ENCODE measurements at places on chromosomes 11 and 22.

- no peak for DNase-seq
Observed at GRCh38 chr11:5631969-5632635, 7.3 kb downstream of the TRIM34 start.

DNA sequence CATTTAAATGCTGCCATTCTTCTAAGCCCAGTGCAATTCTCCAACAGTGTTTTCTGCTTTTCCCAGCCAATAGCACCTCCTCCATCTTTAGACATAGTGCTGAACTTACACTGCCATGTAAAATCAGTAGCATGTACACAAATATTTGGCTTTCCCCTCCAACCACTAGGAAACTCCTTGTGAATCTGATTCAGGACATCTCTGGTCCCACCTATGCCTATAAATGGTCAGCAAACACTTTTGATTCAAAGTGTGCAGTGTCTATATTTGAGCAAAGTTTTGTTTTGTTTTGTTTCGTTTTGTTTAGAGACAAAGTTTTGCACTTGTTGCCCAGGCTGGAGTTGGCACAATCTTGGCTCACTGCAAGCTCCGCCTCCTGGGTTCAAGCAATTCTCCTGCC is 24.8 kb downstream of the YPEL4 start:
- no peak for DNase-seq

DNA sequence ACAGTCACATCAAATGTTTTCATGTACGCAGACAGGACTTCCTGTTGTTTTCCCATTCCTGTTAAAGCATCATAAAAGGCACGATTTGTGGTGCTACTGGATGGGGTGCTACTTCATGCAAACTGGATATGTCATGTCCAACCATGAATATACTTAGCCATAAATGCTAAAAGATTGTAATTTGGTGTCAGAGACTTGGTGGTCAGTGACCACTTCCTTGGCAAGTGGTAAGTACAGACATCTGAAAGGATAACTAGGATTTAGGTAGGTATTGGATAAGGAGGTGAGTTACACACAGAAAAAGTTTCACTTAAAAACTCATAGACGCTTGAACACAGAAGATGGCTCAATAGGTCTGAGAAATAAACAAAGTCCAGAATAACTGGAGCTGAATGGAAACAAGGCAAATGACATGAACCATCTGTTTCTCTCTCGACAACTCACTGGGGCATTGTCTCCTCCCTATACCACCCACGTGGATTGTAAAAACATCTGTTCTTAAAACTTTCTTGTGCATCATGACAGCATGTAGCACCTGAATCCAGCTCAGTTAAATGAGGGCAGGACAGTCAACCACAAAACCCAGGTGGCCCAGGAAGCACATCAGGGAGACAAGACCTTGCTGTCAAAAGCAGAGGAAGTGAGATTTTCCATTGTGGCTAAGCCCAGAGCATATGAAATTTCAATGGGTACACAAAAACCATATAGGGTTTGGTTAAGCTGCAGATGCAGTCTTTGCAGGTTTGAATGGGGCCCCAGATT is 22.1 kb upstream of the IGLL5 start:
- DNase-seq, result no peak

GRCh38 chr11:57491371-57492061 is 24.0 kb downstream of the SLC43A1 start:
- no peak for DNase-seq

DNA sequence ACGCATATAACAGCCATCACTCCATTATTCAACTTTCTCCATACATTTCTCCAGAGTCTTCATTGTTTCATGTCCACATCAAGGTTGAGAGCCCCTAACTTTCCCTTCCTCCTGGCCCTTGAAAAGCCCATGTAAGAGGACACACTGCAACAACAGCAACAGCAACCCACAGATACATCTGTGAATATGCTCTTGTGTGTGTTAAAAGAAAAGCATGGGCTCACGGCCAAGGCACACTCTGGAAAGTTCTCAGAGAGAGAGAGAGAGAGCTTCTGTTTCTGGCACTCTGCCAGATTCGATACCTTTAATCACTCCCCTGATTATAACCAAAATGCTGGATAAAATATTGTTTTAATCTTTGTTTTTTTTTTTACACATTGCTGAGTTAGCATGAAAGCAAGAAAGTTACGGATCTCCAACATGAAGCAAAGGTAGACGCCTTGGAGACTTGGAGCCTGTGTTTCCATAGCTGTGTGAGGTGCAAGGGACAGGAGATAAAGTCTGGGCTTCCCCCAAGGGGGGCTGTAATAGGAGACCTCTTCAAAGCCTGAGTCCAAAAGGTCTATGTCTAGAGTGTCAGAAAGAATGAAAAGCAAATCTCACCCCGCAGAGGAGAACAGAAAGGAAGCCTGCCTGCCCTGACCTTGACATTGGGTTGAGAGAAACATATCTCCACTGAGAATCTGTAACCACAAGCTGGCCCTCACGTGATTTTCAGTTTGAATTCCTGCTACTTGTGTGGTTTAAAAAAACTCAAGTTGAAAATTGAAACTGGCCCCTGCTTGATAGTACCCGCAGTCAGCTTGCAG is 33.7 kb upstream of the MPPED1 start:
- DNase-seq, result no peak

- no peak for DNase-seq
Observed at GRCh38 chr11:33747979-33748378, 11.8 kb upstream of the CD59 start.

DNA sequence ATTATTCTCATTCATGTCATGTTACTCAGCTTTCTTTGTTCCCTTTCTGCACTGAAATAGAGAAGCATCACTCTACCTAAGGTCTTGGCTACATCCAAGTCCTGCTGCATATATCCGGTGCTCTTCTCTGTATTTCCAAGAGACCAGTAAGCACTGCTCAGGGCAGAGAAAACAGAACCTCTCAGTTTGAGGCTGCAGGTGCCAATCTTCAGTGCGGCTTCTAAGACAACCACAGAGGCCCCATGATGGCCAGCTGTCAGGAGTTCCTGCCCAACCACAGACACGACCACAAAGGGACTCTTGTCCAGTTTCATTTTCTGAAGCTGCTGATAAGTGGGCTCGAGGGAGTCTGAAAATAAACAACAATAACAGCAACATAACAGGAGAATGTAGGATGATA is 378.4 kb upstream of the PITPNB start:
- DNase-seq, result no peak

DNA sequence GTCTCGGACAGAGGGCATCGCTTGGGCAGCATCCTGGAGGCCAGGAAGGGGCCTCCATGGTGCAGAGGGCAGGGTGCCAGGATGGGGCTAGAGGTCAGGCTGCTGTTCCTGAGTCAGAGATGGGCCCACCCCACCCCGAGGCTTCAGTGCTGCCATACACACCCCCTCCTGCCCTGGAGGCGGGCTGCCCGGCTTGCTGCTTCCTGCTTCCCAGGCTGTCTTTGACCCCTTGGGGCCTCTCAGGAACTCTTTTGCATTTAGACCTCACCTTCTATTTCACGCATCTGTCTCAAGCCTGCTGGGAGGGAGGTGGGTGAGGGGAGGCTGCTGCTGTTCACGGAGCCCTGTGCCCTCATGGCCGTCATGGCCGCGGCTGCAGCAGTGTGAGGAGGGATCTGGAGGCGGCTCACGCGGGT is 6.6 kb upstream of the GRAMD4 start:
- no peak for DNase-seq

DNA sequence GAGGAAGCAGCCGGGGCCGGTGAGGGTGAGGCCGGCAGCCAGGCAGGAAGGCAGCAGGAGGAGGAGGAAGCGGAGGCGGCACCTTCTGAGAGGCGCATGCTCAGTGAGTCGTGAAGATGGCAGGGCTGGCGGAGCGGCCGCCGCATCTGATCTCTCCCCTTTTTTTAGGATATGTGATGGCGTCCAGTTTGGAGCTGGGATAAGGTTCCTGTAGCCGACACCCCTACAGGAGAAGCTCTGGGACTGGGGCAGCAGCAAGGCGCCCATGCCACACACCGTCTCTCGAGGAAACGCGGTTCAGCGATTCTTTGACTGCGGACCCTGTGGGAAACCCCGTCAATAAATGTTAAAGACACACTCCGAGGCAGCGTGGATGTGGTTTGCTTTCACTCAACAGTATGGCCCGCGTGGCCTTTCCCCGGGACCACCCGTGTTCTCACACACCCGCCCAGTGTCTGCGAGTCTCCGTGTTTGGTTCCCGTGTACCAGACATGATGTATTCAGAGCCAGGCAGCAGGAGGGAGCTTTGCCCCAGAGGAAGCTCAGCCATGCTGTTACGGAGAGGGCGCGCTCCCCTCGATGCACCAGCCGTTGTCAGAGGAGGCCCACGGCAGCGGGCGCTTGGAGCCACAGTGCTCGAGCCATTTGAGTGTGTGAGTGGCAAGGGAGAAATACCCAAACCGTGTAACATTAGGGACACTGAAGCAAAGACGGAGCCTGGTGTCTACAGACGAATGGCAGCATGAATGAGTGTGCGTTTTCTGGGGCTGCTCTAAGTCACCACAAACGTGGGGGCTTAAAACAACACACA is 27.7 kb upstream of the PARVB start:
- peak; percentile 35 for DNase-seq

Data from stimulated activated CD8-positive, alpha-beta memory T cell treated with anti-CD3 and anti-CD28 coated beads, Interleukin-4, amount 100 ng/mL, for 4 hours (primary cell).